ENCODE measurements at places on chromosomes 6 and 20.
A peak's percentile ranks its signal among the peaks of the same experiment; 100 is the strongest.

GRCh38 chr6:54633601-54634000 lies 213.0 kb upstream of the FAM83B start:
- no peak for DNase-seq

GRCh38 chr6:29011276-29011734 lies 6.2 kb upstream of the ZNF311 start:
- no peak for DNase-seq

- DNase-seq = no peak
Observed at GRCh38 chr20:6590891-6591637, 176.4 kb upstream of the BMP2 start.

- DNase-seq = no peak
Observed at GRCh38 chr6:98875375-98875774, 41.0 kb downstream of the POU3F2 start.

DNA sequence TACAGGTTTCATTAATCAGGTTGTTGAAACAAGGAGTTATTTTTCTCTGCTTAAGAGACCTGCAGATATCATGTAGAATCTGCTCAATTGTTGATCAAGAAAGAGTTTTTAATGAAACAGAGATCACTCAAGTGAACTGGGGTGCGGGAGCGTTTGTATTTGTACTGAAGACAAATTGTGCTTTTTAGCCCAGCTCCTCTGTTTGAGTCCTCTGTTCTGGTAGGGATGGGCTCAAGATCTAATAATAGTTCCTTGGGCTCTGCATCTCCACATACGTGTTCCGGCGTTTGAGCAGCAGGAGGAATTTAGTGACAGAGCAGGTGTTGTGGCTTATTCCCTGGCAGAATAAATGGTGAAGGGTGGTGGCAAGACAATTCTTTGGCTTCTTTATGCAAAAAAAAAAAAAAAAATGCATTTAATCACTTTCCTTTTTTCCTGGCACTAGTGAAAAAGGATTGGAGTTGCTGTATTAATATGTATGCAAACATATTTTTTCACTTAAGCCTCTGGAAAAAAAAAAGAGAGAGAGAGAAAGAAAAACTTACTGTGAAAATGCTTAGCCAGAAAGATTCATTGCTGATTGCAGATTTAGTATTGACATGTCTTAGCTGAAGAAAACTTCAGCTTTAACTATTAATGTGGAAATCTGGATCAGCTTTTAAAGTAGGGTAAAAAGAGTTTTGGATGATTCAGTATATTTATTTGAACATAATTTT lies 4.0 kb downstream of the CITED2 start:
- no peak for DNase-seq

GRCh38 chr6:139376017-139376330 lies 1.5 kb upstream of the CITED2 start:
- peak; percentile 44 for DNase-seq

Data from KG1 (cell line).